Jurkat, Clone E6-1 (cell line): ENCODE measurements at places on chromosomes 7 and 10.

- no peak for DNase-seq
These were observed 22.4 kb upstream of the PPA1 start for GRCh38 chr10:70255329-70256299.

- no peak for DNase-seq
These were observed 30.1 kb upstream of the CCL24 start for GRCh38 chr7:75843613-75844116.

DNA sequence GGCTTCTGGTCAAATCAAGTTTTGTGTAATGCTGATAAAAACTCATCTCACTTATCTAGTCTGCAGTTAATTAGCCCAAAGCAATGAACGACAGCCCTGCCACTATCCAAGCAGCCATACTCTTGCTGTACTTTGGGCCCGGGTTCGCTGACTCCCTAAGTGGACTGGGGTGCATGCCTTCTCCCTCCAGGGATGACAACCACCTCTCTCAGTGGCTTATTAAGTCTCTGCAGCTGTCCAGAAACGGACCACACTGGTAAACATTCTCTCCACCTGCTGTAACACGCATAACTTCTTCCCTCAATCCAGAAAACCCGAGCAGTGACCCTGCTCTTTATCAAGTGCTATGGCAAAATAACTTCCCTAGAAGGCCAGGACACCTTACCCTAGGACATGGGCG, 3.9 kb downstream of the FBXW4 start:
- DNase-seq = no peak

GRCh38 chr10:87661861-87662785, 2.4 kb downstream of the PAPSS2 start:
- DNase-seq = no peak

DNA sequence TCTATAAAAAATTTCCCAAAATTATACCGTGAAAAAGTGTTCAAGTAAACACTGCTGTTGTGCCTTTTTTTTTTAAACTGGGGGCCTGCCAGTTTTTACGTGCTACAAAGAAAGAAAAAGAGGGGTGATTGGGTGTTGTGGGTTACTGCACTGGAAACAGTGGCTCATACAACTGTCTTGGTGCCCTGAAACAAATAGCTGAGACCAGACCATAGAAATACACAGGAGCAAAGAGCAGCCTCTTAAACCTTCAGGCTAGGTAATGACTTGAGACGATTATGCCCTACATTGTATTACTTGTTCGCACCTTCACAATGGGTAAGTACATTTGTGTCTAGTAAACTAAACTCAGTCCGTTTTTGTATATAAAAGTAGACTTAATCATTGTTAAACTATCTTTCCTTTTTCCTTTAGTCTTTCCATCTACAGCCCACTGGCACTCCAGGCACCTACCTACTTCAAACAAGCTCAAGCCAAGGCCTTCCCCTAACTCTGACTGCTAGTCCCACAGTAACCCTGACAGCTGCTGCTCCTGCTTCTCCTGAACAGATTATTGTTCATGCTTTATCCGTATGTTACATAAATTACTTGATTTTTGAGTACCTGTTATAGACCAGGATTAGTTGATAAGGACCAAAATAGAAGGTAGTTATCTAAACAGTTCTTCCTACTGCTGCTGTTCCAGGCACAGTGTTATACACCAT, 26.6 kb downstream of the TMEM243 start:
- DNase-seq = no peak

DNA sequence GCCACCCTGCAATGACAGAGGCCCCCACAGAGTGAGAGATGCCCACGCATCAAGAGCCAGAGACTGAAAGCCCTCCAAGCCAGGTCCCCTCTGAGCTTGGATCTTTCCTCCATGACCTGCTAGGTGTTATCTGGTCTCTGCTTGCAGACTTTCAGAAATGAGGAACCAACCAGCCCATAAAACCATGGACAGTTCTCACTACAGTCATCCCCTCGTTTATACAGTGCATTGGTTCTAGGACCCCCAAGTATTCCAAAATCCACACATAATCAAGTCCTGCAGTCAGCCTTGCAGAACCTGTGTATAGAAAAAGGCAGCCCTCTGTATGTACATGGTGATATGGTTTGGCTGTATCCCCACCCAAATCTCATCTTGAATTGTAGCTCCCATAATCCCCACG, 23.1 kb downstream of the NPFFR1 start:
- DNase-seq = no peak

DNA sequence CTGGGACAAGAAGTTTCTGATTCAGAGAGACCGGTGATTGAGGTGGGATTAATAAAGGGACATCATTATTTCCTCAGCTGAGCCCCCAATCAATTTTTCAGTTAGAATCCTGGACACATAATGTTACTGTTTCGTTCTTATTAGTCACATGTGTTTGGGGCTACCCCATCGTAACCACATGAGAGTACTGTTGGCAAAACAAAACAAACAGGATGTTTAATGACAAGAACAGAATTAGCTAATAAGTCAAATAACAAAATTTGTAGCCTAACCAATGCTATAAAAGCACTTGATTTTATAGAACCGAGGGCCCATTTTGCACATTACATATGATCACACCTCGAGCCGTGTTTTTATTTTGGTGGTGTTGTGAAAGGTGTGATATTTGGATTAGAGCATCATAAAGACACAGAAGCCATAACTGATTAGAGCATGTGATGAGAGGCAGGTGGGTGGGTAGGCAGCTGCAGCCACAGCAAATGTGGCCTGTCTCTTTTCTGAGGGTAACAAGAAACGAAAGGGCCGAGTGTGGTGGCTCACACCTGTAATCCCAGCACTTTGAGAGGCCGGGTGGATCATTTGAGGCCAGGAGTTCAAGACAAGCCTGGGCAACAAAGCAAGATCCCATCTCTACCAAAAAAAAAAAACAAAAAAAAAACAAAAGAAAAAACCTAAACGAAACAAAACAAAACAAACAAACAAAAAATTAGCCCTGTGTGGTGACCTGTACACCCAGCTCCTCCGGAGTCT, 1.8 kb upstream of the VWC2 start:
- DNase-seq = no peak

- DNase-seq = no peak
These were observed 167.0 kb upstream of the KLF6 start for GRCh38 chr10:3951993-3952392.

GRCh38 chr10:97230146-97230545, 44.4 kb upstream of the SLIT1 start:
- peak; percentile 41 for DNase-seq

GRCh38 chr10:30151581-30152389, 92.4 kb upstream of the JCAD start:
- DNase-seq = peak; percentile 24

DNA sequence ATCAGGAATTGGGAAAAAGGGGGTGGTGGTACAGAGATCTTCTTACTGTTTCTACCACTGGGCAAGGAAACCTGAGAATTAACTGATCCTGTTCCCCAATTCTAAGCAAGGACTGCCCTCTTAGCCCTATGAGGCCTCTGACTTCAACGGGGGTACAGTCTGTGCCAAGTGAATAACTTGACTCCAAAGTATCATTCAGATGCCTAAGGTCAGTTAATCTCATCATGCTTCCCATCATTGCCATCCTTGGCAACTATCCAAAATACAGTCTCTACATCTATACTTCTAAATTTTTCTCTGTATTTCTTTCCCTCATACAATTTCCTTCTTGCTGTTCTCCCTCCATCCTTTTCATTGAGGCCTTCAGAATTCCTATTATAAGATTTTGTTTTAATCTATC, 10.5 kb downstream of the PPP3CB start:
- DNase-seq = no peak

DNA sequence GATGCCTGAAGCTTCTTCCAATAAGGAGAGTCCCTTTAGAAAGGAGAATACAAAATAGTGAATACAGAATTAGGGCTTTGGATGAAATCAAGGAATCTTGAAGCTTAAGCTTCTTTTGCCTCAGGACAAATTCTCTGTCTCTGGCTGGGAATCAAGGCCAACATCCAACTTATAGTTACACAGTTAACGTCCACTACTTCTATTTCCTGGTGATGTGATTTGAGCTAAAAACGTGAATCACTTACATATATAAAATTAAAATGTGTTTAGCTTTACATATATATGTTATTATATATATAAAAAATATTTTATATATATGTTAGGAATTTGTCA, 11.4 kb upstream of the INPP5F start:
- DNase-seq = no peak

DNA sequence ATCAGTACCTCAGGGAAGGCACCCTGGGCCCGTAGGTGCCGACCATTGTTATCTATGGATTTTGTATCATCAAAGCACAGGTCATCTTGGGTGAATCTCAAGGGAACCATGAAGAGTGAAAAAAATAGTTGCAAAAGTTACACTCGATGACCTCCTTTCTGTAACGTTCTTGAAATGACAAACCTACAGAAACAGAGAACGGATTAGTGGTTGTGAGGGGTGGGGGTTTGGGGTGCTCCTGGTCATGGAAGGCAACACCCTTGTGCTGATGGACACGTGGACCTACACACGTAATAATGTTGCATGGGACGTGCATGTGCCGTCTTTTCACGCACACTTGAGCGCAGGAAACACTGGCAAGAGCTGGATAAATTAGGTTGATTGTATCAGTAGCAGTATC, 655.9 kb downstream of the SDK1 start:
- DNase-seq = no peak

- peak; percentile 18 for DNase-seq
These were observed 1.2 kb downstream of the FLNC start for GRCh38 chr7:128831178-128831993.

DNA sequence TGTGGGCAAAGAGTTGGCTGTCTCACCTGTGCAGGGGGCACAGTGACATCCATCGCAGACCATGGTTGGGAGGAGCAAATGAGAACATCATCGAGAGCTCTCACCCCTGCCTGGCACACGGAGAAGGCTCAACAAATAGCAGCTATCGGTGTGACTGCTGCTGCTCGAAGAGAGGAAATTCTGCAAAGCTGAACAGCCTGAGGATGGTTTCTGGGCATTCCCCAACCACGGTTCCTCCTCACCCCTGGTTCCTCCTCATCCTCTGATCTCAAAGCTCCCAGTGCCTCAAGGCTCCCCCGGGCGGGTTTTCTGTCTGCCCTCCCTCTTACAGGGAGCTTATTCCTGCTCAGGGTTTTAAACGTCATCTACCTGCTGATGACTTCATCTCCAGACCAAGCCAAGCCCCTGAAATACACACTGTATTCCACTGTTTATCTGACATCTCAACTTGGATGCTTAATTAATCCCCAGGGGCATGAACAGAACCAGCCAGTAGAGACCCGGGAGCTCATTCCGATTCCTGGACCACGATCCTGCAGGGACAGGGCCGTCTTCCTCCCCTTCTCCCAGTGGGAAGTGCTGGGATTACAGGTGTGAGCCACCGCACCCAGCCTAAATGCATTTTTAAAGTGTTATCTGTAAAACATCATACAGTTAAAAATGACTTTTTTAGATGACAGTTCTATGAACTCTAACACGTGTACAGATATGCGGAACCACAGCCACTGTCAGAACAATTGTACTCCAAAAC, 19.5 kb upstream of the NOM1 start:
- DNase-seq = no peak

DNA sequence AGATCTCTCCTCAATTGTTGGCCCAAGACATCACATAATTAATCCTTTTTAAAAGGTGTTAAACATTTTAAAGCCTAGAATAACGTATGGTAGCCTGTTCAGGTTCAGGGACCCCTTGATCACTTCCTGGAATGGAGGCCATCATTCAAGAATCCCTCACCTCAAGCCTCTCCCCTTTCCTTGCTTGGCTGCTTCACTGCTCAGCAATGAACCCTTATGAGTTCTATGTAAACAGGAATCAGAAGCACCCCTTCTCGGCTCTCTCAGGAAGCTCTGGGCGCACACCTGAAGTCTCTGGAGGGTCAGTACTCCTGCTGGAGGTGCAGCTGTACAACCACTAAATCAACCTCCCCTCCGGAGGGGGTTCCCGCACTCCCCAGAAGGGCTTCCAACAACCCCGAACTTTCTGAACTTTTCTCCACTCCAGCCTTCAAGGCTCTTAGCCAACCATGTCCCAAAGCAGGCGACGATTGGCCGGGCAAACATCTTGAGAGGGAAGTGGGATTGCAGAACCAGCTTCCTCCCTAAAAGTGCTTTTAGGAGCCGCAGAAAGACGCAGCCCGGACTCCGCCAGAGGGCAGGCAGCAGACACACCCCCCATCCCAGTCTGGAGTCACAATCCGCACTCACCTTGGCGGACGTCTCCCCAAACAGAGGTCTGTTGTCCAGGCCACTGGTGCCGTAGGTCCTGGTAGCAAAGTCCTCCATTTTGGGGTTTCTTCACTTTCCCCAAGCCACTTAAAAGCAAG, 562 bp downstream of the TMEM243 start:
- DNase-seq = peak; percentile 32

- DNase-seq = no peak
These were observed 69.3 kb downstream of the DLG5 start for GRCh38 chr10:77857272-77857671.

- peak; percentile 29 for DNase-seq
These were observed 21.4 kb downstream of the SLF2 start for GRCh38 chr10:100934084-100934659.

DNA sequence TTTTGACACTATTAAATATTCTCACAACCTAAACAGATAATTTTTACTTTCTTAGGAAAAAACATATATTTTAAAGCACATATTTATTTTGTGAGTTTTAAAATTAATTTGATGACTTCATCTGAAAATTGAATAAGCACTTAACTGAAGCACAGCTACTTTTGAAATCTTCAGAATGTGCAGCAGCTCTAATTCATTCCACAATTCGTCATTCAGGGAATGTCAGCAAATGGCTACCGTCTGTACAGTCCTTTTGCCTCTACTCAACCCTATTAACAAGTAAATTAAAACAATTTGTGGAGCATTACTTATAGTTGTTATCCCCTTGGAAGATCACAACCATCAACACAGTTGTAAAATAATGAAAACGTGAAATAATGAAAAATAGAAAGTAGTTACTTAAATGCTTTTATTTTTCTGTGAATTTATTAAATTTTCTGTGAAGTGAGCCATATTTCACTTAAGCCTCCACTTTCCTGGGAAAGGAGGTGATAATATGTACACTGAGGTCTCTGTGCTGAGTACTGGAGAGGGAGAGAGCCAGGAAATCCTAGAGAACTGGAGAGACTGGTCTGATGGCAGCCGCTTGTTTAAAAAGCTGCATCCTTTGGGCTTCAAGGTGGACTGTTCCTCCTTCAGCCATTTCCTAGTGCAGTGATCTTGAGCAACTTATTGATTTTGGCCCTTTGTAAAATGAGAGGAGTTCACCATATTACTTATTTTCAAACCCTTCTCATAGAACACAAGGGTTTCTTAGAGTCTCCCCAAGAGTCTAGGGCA, 70.6 kb downstream of the REEP3 start:
- DNase-seq = no peak
